ENCODE measurements at places on chromosomes 12 and 14. TPM values are rescaled to one million over a fixed set of nuclear protein-coding genes. Genes with fewer than 3 reads are reported as not detected.

The PRKD1 gene
- total RNA-seq, result not detected

DNA sequence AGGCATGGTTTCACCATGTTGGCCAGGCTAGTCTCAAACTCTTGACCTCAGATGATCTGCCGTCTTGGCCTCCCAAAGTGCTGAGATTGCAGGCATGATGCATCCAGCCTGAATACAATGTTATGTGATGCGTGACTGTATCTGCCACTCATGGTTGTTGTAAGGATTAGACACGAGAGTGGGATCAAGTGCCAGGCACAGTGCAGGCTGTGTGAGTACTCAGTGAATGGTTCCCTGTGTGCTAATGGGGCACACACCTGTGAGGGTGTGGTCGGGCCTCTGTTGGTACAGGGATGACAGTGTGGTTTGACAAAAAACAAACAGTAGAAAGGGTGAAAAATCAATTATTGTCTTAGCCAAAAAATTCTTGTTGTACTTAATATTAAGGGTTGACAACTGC, 61.8 kb downstream of the TECPR2 start:
- DNase-seq, result no peak

- no peak for DNase-seq
Measured at GRCh38 chr12:2826721-2827515, 7.9 kb downstream of the NRIP2 start.

The DHRS2 gene
- 0.57 TPM for total RNA-seq

The ANO4 gene
- total RNA-seq, result not detected

The NGB gene
- total RNA-seq, result not detected

DNA sequence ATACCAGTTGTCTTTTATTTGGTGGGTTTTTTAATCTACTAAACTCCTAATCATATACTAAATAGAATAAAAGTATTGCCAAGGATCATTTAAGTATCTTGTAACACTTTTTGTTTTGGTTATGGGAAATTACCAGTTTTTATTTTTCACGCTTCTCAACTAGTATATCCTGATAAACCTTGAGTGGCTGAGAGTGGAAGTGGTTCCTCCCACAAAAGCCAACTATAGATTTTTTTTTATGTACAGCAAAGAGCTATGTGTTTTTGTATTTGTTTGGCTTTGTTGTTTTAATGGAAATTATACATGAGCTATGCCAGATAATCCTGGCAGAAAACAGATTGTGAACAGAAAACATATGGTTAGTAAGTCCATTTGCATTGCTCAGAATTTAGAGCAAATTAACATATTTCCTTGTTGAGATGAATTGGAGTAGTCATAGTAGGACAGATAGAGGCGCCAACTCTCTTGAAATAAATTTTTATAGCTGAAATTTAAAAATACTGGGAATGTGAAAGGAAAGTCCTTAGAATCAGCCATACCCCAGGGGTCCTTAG, 60.9 kb upstream of the PSMA6 start:
- no peak for DNase-seq

GRCh38 chr12:75943730-75944096, 87.9 kb downstream of the PHLDA1 start:
- DNase-seq, result no peak

GRCh38 chr14:28676479-28676878, 90.1 kb upstream of the FOXG1 start:
- no peak for DNase-seq

- DNase-seq, result no peak
Measured at GRCh38 chr12:76746516-76746915, 17.4 kb upstream of the ZDHHC17 start.

All from natural killer cell treated with Interleukin-12 subunit alpha and Interleukin-12 subunit beta and Interleukin-15 and Interleukin-18, amount 100 ng/mL, for 72 hours (primary cell).